Ammon's horn (tissue), 1 donor: ENCODE measurements at places on chromosomes 4 and X.

GRCh38 chr4:85381968-85382367 is 93.0 kb upstream of the ARHGAP24 start:
- no peak for DNase-seq

DNA sequence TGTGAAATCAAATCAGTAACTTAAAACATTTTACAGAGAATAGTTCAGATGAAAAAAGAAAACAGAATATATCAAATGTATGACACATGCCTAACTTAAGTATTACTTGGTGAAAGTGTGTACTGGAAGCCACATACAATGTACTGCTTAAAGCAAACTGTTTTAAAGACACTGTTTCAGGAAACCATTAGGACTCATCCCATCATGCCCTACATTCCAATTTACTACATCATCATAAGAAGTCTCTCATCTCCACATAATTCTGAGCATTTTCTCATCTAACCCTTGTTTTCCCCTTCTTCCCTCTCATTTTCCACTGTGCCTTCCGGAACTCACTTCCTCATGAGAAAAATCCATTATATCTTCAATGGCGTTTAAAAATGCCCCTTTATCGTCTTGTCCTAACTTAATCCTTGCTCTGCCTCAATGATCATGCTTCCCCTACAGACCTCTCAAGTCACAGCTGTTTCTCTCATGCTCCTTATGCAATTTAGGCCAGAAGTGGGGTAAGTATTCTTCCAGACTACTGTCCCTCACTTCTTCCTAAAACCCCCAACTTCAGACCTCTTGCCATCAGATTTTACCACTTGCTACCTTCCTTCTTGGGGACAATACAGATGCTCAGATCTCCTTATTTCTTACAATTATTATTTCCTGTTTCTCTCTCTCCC is 26.8 kb upstream of the FGF5 start:
- no peak for DNase-seq

GRCh38 chrX:44152852-44153251 is 179.7 kb upstream of the NDP start:
- no peak for DNase-seq

DNA sequence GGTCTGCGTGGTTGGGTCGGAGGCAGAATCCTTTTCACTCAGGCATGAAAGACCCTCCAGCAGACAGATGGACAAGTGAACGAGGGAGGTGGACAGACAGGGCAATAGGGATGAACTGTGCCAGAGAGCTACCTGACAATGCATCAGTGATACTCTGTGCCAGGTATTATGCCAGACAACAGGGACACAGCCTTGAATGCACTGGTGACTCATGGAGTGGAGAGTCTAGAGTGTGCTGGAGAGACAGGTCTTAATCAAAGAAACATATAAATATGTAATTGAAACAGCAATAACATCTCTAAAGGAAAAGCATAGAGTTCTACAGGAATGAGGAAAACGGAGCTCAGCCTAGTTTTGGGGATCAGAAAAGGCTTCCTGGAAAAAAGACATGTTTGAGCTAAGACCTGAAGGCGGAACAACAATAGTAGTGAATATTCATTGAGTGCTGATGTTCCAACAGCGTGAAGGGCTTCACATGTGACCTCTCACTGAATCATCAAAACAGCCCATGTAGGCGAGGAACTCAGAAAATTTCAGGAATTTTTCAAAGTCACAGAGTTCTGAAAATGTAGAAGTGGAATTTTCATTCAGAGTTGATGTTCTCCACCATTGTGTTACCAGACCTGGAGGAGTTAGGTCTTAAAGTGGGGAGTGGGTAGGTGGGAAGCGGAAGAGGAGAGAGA is 20.0 kb upstream of the FGFBP2 start:
- DNase-seq, result no peak

DNA sequence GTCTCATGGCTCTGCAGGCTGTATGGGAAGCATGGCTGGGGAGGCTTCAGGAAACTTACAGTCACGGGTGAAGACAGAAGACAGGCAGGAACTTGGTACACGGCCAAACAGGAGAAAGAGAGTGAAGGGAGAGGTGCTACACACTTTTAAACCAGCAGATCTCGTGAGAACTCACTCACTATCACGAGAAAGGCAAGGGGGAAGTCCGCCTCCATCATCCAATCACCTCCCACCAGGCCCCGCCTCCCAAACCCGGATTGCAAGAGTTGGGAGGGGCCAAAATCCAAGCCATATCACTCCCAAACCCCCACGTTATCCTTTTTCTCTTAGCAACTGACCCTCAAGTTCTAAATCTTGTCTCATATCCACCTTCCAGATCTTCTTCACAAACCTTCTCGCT is 1710.5 kb upstream of the TENM3 start:
- no peak for DNase-seq

- DNase-seq, result peak; percentile 66
Observed at GRCh38 chr4:169410839-169411770, 140.3 kb upstream of the SH3RF1 start.

GRCh38 chrX:72123471-72124185 is 8.1 kb downstream of the RTL5 start:
- DNase-seq, result no peak

GRCh38 chrX:72301781-72302180 is 3.9 kb downstream of the CITED1 start:
- no peak for DNase-seq

DNA sequence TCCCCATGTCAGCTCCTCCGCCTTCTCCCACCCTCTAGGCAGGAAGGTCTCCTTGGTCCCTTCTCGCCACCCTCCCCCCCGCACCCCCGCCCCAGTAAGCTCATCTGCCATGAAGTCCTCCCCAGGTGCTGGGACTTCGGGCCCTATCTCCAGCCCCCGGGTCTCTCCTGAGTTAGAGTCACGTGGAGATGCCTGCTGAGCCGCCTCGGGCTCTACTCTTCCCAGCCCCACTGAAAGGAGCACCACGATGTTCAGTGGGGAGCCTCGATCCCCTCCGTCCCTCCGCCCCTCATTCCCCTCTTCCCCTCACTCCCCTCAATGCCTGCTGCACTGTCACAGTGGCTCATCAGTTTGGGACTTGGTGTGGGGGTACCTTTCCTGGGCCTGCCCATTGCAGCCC is 3.9 kb downstream of the HTRA3 start:
- no peak for DNase-seq

- no peak for DNase-seq
Observed at GRCh38 chr4:41844327-41844726, 90.9 kb upstream of the TMEM33 start.

GRCh38 chr4:12458621-12459020 is 1025.5 kb downstream of the RAB28 start:
- no peak for DNase-seq

GRCh38 chr4:183011213-183011907 is 87.7 kb upstream of the WWC2 start:
- peak; percentile 39 for DNase-seq

GRCh38 chrX:151346931-151347543 is 50.0 kb upstream of the VMA21 start:
- no peak for DNase-seq

DNA sequence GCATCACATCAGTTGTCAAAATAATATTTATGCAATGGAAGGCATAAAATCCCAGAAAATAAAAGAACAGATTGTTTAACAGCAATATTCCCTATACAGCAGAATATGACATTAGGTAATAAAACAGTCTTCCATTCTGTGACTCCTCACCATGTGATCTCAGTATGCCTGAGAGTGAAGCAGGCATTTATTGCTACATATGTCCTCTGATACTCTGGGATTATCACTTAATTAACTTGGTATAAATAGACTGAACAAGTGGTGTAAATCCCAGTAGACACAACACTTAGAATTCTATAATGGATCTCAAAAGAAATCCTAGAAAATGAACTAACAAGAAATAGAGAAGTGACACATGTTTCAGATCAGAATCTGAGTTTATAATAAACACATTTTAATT is 841.3 kb downstream of the PDHA2 start:
- no peak for DNase-seq

GRCh38 chrX:101774340-101774739 is 114.7 kb upstream of the ARMCX2 start:
- DNase-seq, result no peak

DNA sequence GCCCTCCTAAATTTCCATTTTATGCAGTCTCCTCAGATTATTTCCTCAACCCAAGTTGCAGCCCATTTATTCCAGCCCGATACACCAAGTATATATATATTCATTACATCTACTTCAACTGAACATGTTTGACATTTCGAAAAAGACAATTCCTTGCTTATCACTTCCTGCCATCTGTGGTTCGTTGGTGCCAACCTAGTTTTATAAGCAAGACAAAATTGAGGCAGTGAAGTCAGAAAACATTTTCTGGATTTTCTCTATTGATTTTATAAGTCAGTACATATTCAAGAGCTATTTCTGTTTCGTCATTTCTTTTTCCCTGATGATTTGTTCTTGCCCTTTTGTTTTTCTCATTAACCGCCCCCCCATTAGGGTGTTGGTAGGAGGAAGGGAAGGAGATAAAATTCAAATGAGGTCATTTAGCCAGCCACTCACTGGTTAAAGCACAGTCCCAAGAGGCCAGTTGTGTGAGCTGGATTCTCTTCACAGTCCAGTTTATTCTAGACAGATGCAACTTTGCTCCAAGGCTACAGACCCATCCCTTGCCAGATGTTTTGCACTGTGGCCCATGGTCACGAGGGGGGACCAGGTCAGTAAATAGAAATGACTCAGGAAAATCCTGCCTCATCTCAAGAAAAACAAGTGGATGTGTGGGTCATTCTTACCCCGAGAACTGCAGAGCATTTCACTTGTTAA is 20.3 kb upstream of the VEGFD start:
- no peak for DNase-seq

GRCh38 chr4:37599092-37599790 is 86.9 kb downstream of the RELL1 start:
- DNase-seq, result no peak

DNA sequence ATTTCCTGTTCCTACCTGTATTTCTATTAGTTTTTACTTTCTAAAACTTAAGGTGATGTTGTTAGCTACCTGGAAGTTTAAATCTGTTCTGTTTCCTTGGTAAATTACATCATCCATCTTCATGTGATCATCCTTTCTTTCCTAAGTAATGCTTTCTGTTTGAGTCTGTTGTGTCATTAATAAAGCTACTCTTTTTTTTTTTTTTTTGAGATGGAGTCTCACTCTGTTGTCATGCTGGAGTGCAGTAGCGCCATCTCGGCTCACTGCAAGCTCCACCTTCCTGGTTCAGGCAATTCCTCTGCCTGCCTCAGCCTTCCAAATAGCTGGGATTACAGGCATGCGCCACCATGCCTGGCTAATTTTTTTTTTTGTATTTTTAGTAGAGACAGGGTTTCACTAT is 73.3 kb downstream of the FIP1L1 start:
- no peak for DNase-seq

GRCh38 chrX:22424122-22424915 is 151.6 kb downstream of the CBLL2 start:
- no peak for DNase-seq

DNA sequence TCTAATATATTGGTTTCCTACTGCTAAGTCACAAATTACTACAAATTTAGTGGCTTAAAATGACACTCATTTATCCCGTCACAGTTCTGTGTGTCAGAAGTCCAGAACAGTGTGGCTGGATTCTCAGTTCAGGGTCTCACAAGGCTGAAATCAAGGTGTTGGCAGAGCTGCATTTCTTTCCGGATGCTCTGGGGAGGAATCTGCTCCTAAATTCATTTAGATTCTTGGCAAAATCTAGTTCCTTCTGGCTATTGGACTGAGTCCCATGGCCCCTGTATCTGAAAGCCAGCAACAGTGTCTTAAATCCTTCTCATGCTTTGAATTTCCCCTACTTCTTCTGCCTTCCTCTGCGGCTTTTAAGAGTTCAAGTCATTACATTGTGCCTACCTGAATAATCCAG is 103.1 kb upstream of the BMP3 start:
- no peak for DNase-seq

DNA sequence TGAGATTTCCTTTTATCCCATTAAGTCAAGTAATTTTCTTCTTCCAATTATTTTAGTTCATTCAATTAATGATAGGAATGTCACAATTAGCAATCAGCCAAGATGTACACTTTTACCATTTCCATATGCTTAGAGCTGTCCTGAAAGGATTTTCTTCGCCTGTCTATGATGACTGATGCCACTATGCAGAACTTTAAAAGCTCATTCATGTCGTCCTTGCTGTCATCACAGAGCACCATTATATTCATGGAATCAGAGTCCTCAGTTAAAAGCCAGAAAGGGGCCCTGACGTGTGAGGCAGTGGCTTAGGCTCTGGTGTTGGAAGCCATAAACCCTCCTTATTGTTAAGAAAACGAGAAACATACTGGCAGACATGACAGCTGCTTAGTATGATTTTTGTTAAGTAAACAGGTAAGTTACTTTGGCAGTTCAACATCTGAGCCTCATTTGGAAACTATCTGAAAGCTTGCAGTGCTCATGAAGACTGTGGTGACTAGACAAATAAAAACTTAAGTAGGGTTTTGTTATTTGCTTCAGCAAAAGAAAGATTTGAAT is 73.1 kb downstream of the HHIP start:
- no peak for DNase-seq

- DNase-seq, result no peak
Observed at GRCh38 chr4:165393704-165394103, 14.9 kb downstream of the CPE start.

GRCh38 chrX:39556056-39556455 is 541.7 kb downstream of the BCOR start:
- no peak for DNase-seq

GRCh38 chr4:111718763-111719559 is 426.3 kb upstream of the FAM241A start:
- DNase-seq, result no peak

DNA sequence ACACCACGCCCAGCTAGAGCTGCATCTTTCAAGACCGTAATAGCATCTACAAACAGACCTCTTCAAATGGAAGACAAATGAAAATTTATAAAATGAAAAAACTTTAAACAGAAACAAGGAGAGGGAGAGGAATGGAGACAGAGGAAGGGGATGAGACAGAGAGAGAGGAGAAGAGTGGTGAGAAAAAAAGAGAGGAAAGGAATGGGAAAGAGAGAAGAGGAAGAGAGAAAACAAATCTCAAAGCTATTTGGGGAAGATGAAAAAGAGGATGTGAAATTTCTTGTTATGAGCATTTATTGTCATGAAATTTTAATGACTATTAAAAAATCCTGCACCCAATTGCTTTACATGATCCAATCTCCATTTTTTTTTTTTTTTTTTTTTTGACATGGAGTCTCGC is 726.9 kb downstream of the GRID2 start:
- DNase-seq, result no peak
